CD8-positive, alpha-beta memory T cell (primary cell): ENCODE measurements at places on chromosomes 5 and 9.

DNA sequence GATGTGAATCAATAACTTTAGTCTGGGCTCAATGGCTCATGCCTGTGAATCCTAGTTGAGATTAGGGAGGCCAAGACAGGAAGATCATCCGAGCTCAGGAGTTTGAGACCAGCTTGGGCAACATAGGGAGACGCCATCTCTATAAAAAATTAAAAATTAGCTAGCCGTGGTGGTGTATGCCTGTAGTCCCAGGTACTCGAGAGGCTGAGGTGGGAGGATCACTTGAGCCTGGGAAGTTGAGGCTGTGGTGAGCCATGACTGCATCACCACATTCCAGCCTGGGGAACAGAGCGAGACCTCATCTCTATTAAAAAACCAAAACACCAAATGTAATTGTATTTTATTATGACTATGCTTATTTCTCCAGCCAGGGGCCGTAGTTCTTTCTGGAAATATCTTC lies 69.6 kb upstream of the NR5A1 start:
- no peak overlapping the region for H3K4me3 ChIP-seq
- H3K27me3 ChIP-seq: no peaks in the 10 kb centered on the region
- H3K4me1 ChIP-seq: no peaks in the 10 kb centered on the region
- no peaks in the 10 kb centered on the region for H3K36me3 ChIP-seq

DNA sequence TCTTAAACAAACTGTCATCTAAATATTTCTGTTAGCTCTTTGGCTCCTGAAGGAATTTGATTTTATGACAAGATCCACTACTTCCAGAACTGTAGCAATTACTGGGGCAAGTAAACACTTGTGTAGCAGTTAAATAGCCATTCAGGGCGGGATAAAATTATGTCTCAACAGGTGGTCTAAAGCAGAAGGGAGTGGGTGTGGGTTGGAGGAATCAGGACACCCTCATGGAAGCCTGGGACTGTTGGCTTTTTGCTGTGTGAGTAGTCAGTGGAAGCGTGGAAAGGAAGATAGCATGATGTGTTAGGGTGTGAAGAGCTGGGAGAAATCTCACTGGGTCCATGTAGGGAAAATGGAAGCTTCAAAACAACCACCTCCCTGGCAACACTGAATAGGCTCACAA lies 127.1 kb downstream of the FBXL7 start:
- no peak overlapping the region for H3K4me3 ChIP-seq
- H3K4me1 ChIP-seq: no peaks in the 10 kb centered on the region
- no peak overlapping the region for H3K27ac ChIP-seq
- H3K36me3 ChIP-seq: no peaks in the 10 kb centered on the region
- no peaks in the 10 kb centered on the region for H3K27me3 ChIP-seq

DNA sequence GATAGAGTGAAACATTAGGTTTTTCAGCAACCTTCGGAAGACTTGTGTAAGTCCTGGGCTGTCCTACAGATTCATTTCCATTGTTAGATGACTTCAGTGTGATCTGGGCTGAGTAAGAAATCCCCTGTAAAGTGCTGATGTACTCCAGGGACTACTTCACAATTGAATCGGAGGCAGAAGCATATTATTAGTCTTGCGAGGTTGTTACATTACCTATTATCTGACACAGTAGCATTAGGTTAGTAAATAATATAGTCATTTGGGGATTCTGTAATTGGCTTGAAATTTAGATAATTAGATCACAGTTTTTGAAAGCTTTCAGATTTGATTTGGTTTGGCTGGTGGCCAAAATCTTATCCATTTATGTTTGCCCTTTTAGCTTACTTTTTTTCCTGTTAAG lies 62.4 kb downstream of the DMRT1 start:
- no peaks in the 10 kb centered on the region for H3K36me3 ChIP-seq
- DNase-seq: no peak
- H3K4me1 ChIP-seq: no peaks in the 10 kb centered on the region
- H3K4me3 ChIP-seq: no peak overlapping the region

DNA sequence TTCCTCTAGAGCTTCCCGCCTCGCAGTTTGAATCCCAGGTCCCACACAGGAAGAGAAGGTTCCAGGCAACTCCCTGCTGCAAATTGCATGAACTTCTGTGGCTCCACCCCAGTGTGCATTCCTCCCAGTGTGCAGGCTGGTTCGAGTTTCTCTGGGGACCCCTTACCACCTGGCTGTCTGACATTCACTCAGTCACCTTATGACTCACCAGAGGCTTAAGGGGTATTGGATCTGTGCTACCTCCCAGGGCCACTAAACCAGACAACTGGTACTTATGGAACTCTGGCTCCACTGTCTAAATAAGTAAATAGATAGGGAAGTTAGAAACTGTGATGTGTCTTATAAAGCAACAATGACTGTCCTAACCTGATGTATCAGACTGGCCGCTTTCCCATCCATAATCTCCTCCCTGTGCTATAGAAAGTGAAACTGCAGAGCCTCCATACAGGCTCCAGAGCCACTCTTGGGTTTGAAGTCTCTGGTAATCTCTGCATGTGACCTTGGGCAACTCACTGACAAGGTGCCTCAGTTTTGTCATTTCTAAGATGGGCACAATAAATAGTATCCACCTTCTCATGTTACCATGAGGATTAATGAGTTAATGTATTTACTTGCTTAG lies 720.6 kb downstream of the SEMA5A start:
- DNase-seq: no peak
- H3K27me3 ChIP-seq: no peaks in the 10 kb centered on the region
- H3K27ac ChIP-seq: no peak overlapping the region

- H3K27ac ChIP-seq: no peak overlapping the region
- no peaks in the 10 kb centered on the region for H3K4me1 ChIP-seq
- DNase-seq: no peak
- H3K4me3 ChIP-seq: no peak overlapping the region
Observed at GRCh38 chr9:69645488-69645887, 26.7 kb downstream of the APBA1 start.

DNA sequence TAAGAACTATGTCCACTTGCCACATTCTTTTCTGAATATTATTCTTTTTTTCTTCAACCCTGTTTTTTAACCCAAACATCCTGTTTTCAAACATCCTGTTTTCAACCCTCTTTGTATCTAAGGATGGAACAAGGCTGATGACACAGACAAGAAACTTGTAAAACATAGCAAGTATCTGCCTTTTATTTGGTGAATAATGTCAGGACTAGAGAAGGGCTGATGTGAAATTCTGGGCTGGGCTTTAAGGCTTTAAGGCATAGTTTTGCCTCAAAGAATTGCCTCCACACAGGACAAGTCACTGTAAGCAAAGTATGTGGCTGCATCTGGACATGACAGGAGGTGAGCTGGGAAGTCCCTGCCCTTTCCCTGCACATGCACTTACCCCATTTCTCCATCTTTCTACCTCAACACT lies 42.5 kb upstream of the RIC1 start:
- H3K4me1 ChIP-seq: peaks cover 31% of the 10 kb centered on the region
- H3K27ac ChIP-seq: no peak overlapping the region
- H3K36me3 ChIP-seq: no peaks in the 10 kb centered on the region
- no peak overlapping the region for H3K4me3 ChIP-seq
- no peak for DNase-seq
- no peaks in the 10 kb centered on the region for H3K27me3 ChIP-seq

DNA sequence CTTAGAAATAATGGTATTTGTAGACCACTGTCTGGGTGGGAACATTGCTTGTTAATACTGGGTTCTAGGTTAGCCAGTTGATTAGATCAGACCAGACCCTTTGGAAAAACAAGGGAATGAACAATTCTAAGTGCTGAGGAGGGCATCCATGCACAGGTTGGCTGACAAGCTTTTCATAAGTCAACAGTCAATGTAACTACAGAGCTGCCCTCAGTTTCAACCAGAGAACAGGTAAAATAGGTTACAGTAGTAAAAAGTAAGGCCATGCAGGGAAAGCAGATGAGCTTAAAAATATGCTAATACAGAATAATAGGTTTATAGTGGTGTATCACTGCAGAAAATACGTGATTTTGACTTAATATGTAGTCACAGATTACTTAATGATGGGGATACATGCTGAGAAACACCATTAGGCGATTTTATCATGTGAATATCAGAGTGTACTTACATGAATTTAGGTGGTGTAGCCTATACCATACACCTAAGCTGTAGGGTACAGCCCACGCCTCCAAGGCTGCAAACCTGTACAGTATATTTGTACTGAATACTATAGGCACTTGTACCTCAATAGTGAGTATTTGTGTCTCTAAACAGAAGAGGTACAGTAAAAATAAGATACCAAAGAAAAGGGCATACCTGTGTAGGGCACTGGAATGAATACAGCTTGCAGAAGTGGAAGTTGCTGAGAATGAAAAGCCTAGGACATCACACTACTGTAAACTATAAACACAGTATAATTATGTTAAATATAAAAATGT lies 6.1 kb upstream of the FGF18 start:
- H3K27ac ChIP-seq: no peak overlapping the region
- peaks cover 20% of the 10 kb centered on the region for H3K36me3 ChIP-seq
- H3K4me3 ChIP-seq: no peak overlapping the region
- no peak for DNase-seq
- H3K27me3 ChIP-seq: no peaks in the 10 kb centered on the region

- H3K27ac ChIP-seq: no peak overlapping the region
- H3K27me3 ChIP-seq: no peaks in the 10 kb centered on the region
- DNase-seq: no peak
- no peak overlapping the region for H3K4me3 ChIP-seq
Observed at GRCh38 chr9:21121595-21122251, 19.9 kb downstream of the IFNW1 start.

DNA sequence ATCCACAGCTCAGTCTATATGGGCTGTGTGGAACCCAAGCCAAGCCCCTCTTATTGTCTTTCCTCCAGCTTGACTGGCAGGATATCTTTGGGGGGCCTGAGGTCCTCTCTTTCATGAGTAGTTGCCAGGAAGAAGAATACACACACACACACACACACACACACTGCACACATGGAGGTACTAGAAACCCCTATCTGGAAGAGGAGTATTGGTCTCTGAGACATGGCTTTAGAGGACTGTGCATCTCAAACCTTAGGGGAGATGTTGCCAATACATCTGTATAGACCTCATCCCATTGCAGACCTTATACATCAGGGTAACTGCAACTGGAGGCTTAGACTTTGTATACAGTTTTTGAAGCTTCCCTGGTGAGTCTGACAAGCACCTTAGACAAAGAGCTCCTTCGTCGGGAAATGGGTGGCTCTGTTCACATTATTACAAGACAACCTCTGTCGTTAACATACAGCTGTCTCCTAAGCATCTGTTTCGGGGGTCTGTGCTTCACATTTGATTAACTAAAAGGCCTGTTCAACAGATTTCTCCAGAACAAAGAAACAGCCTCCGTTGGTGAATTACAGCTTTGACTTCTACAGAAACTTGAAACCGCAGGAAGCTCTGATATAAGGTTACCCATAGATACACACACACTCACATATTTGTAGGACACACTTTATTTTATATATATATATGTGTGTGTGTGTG lies 5.5 kb upstream of the ENTREP1 start:
- no peak overlapping the region for H3K27ac ChIP-seq
- H3K36me3 ChIP-seq: no peaks in the 10 kb centered on the region
- H3K27me3 ChIP-seq: no peaks in the 10 kb centered on the region
- no peak overlapping the region for H3K4me3 ChIP-seq

GRCh38 chr5:36418152-36418979 lies 116.7 kb upstream of the RANBP3L start:
- no peak overlapping the region for H3K27ac ChIP-seq
- DNase-seq: no peak
- no peaks in the 10 kb centered on the region for H3K36me3 ChIP-seq
- no peaks in the 10 kb centered on the region for H3K4me1 ChIP-seq
- H3K4me3 ChIP-seq: no peak overlapping the region
- H3K27me3 ChIP-seq: no peaks in the 10 kb centered on the region

GRCh38 chr9:125106285-125106893 lies 36.9 kb downstream of the SCAI start:
- H3K36me3 ChIP-seq: no peaks in the 10 kb centered on the region
- no peaks in the 10 kb centered on the region for H3K4me1 ChIP-seq
- no peaks in the 10 kb centered on the region for H3K27me3 ChIP-seq
- no peak for DNase-seq

DNA sequence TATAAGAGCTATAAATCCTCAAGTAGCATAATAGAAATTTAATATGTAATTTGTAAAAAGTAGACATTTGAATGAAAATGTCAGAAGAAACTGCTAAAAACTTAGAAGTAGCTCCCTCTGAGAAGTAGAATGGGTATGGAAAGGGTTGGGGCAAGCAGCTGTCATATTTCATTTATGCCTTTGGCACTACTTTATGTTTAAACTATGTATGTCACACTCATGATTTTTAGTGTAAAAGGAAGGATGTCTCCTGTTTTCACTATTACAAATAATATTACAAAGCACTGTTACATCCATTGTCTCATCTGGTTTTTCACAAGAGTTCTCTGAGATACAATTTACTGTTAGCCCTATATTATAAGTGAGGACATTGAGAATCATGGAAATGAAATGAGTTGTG lies 96.3 kb upstream of the ZNF462 start:
- no peaks in the 10 kb centered on the region for H3K4me1 ChIP-seq
- H3K4me3 ChIP-seq: no peak overlapping the region

- H3K4me1 ChIP-seq: no peaks in the 10 kb centered on the region
- H3K4me3 ChIP-seq: no peak overlapping the region
- no peak overlapping the region for H3K27ac ChIP-seq
Observed at GRCh38 chr5:143860211-143860610, 48.2 kb downstream of the HMHB1 start.

DNA sequence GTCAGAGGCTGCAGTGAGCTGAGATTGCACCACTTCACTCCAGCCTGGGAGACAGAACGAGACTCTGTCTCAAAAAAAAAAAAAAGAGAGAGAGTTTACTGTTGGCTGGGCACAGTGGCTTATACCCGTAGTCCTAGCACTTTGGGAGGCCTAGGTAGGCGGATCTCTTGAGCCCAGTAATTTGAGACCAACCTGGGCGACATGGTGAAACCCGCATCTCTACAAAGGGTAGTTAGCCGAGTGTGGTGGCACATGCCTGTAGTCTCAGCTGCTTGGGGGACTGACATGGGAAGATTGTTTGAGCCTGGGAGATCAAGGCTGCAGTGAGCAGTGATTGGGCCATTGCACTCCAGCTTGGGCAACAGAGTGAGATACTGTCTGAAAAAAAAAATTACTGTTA lies 12.6 kb downstream of the HABP4 start:
- peaks cover 9% of the 10 kb centered on the region for H3K36me3 ChIP-seq
- no peak overlapping the region for H3K4me3 ChIP-seq
- H3K27ac ChIP-seq: no peak overlapping the region
- no peak for DNase-seq
- H3K27me3 ChIP-seq: no peaks in the 10 kb centered on the region

GRCh38 chr5:78557601-78558000 lies 91.0 kb downstream of the LHFPL2 start:
- no peak overlapping the region for H3K4me3 ChIP-seq
- no peak for DNase-seq
- H3K4me1 ChIP-seq: no peaks in the 10 kb centered on the region
- H3K27me3 ChIP-seq: no peaks in the 10 kb centered on the region
- H3K27ac ChIP-seq: no peak overlapping the region
- no peaks in the 10 kb centered on the region for H3K36me3 ChIP-seq

GRCh38 chr9:110217656-110218099 lies 9.7 kb upstream of the C9orf152 start:
- no peaks in the 10 kb centered on the region for H3K4me1 ChIP-seq
- H3K27me3 ChIP-seq: no peaks in the 10 kb centered on the region
- no peaks in the 10 kb centered on the region for H3K36me3 ChIP-seq
- no peak for DNase-seq

- H3K4me1 ChIP-seq: peaks cover 22% of the 10 kb centered on the region
- no peaks in the 10 kb centered on the region for H3K36me3 ChIP-seq
- no peak overlapping the region for H3K4me3 ChIP-seq
Observed at GRCh38 chr9:95502248-95502647, 14.5 kb downstream of the PTCH1 start.

GRCh38 chr5:166433679-166434078 lies 1857.8 kb upstream of the WWC1 start:
- no peaks in the 10 kb centered on the region for H3K27me3 ChIP-seq
- no peak for DNase-seq
- H3K27ac ChIP-seq: no peak overlapping the region
- H3K4me3 ChIP-seq: no peak overlapping the region
- no peaks in the 10 kb centered on the region for H3K4me1 ChIP-seq
